ENCODE measurements at places on chromosomes 7 and 10.

DNA sequence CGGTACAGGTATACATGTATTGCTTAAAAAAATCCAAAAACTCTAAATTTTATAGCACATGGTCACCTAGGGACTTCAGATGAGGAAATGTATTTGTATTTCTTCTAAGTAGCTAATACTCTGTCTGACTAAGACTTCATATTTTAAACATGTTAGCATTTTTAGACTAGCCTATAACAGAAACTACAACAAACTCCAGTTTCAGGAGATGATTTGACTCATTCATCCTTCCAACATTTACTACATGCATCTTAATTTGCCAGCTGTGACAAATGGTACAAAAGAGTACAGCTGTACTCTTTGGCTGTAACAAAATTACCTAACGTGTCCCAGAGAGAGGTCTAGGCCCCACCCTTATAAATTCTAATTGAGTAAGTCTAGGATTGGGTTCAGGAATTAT, 22.2 kb downstream of the TMEM209 start:
- no peak overlapping the region for H3K27ac ChIP-seq
- no peaks in the 10 kb centered on the region for H3K27me3 ChIP-seq
- DNase-seq = no peak
- no peaks in the 10 kb centered on the region for H3K36me3 ChIP-seq

- peaks cover 3% of the 10 kb centered on the region for H3K4me1 ChIP-seq
- peaks cover 8% of the 10 kb centered on the region for H3K27me3 ChIP-seq
- no peak overlapping the region for H3K4me3 ChIP-seq
- DNase-seq = no peak
These were observed 19.3 kb downstream of the UNCX start for GRCh38 chr7:1251796-1252539.

DNA sequence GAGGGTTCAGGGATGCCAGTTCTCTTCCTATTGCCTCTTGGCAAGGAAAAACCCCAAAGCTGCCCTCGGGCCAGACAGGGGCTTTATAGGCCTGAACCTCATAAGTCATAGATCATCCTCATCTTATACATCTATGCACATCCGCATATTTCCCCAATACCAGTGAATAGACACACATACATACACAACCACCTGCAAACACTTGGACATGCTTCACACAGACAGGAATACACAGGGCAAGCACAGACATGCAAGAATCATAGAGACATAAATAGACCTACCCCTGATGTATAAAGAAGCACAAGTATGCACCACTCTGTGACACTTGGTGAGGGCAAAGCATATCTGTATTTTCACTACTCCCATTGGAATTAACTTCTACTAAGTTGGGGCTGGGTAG, 30.7 kb downstream of the MBL2 start:
- H3K4me3 ChIP-seq = no peak overlapping the region
- no peaks in the 10 kb centered on the region for H3K27me3 ChIP-seq
- no peaks in the 10 kb centered on the region for H3K36me3 ChIP-seq

- no peaks in the 10 kb centered on the region for H3K27me3 ChIP-seq
- no peaks in the 10 kb centered on the region for H3K36me3 ChIP-seq
These were observed 20.8 kb downstream of the RALA start for GRCh38 chr7:39644170-39644569.

DNA sequence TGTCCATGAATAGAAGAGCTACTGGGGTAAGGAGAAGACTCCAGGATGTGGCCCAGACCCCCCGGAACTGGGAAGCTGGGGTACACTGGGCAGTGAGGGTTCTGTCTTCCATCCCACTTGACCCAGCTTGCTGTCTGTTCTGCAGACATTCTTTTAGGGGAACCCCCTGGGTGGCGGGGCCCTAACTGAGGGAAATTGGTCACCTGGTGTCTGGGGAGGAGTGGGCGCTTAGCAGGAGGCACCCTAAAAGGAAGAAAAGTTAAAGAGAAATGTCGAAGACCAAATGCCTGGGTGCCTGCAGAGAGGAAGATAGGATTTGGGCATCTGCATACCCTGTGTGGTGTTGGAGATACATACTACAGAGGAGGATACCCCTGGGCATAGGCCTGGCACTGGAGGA, 1.0 kb downstream of the AP1S1 start:
- H3K36me3 ChIP-seq = no peaks in the 10 kb centered on the region
- no peak overlapping the region for H3K27ac ChIP-seq
- H3K27me3 ChIP-seq = no peaks in the 10 kb centered on the region
- H3K4me3 ChIP-seq = peak overlapping the region; percentile 63
- DNase-seq = no peak

GRCh38 chr7:1748076-1748838, 78.2 kb downstream of the ELFN1 start:
- H3K27ac ChIP-seq = no peak overlapping the region
- H3K4me3 ChIP-seq = no peak overlapping the region
- H3K4me1 ChIP-seq = no peaks in the 10 kb centered on the region
- no peak for DNase-seq

- H3K4me3 ChIP-seq = no peak overlapping the region
- DNase-seq = no peak
- no peaks in the 10 kb centered on the region for H3K36me3 ChIP-seq
- no peaks in the 10 kb centered on the region for H3K27me3 ChIP-seq
These were observed 58.5 kb downstream of the PWWP2B start for GRCh38 chr10:132455441-132455971.

- H3K4me3 ChIP-seq = peak within 1 kb of the TSS; percentile 39
- H3K27me3 ChIP-seq = no peaks in the 10 kb centered on the region
- DNase-seq = peak; percentile 51
- H3K27ac ChIP-seq = peak within 1 kb of the TSS; percentile 13
These were observed at the start of gene KLF14 for GRCh38 chr7:130733931-130734814. KLF14 (minus strand) TSS chr7:130734207; CDS start chr7:130734033, 174 bp downstream.

- peaks cover 2% of the 10 kb centered on the region for H3K4me1 ChIP-seq
- no peak overlapping the region for H3K27ac ChIP-seq
- no peaks in the 10 kb centered on the region for H3K36me3 ChIP-seq
- no peak overlapping the region for H3K4me3 ChIP-seq
These were observed 251.7 kb upstream of the MYO3A start for GRCh38 chr10:25682203-25682851.

DNA sequence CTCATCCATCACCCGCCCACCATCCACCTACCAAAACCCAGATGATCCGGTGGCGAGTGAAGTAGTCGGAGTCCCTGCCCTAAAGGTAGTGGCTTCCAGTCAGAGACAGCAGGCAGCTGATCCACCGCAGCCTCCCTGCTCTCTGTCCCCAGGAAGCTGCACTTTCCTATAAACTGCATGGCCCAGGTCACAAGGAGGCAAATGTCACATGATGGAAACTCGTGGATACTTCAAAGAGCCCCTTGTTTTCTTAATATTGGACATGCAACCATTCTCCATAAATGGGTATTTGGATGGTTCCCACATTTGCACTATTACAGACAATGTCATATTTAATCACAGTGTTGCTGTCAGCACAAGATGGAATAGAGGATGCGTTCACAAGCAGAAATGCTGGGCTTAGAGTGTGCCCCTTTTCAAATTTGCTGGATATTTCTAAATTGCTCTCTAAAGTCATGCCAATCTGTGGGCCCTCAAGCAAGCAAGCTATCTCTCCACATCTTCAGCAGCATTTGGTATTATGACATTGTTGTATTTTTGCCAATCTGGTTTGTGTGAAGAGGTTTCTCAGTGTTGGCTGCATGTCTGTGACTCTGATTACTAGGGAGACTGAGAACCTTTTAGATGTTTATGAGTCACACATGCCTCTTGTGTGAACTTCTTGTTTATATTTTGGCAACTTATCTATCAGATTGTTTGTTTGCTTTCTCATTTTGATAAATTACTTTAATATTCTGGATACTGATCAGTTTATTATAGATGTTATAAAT, 822.0 kb downstream of the TNS3 start:
- H3K27ac ChIP-seq = no peak overlapping the region
- no peaks in the 10 kb centered on the region for H3K36me3 ChIP-seq
- H3K27me3 ChIP-seq = no peaks in the 10 kb centered on the region
- H3K4me1 ChIP-seq = no peaks in the 10 kb centered on the region

DNA sequence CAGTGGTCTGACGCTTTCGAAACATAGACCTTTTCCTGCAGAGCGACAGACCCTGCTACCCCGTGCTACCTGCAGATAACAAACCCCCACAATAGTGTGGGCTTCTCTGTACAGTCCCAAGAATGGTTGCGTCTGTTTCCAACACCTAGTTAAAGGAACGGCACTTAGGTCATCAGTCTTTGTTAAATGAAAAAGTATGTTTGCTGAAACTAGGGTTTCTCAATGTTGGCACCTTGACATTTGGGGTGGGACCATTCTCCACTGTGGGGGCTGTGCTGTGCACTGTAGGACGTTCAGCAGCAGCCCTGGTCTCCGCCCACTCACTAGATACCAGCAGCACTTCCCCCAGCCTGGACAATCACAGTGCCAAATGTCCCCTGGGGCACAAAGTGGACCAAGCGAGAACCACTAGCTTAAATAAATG, 13.7 kb downstream of the TECTB start:
- H3K4me1 ChIP-seq = peaks cover 2% of the 10 kb centered on the region

- DNase-seq = no peak
- H3K4me1 ChIP-seq = peaks cover 2% of the 10 kb centered on the region
- H3K4me3 ChIP-seq = no peak overlapping the region
- no peaks in the 10 kb centered on the region for H3K36me3 ChIP-seq
- no peak overlapping the region for H3K27ac ChIP-seq
- H3K27me3 ChIP-seq = no peaks in the 10 kb centered on the region
These were observed 77.0 kb upstream of the PHYHIPL start for GRCh38 chr10:59099481-59099880.

DNA sequence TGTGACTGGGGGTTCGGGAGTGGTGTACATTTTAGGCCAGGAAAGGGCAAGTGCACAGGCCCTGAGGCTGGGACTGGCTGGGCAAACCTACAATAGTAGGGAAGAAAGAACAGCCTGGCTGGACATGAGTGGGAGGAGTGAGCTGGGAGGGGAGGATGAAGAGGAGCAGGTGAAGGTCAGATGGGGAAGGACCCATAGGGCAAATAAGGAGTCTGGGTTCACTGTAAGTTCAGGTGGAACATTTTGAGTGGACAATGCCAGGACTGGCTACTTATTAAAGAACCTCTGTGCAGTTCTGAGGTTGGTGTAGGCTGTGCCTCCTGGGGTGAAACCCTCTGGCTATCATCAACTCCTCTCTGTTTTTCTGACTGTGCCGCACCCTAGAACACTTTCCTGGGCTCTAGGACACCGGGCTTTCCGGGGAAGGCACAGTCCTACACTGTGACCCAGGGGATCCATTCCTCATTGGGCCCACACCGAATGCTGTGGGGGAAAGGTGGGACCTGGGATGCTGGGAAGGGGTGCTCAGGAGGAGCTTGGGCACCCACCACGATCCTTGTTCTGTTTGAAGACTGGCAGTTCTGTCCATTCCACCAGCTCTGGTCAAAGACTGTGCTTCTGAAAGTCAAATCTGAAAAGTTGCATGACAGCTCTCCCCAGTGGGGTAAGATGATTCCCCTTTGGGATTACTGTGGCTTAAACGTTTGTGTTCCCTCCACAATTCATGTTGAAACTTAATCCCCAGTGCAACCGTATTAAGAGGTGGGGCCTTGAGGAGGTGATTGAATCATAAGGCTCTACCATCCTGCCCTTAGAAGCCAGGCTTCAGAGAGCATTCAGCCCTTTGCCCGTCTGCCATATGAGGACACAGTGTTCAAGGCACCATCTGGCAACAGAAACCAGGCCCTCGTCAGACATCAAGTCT, 4.0 kb upstream of the MMP21 start:
- no peaks in the 10 kb centered on the region for H3K36me3 ChIP-seq
- no peaks in the 10 kb centered on the region for H3K4me1 ChIP-seq
- no peak overlapping the region for H3K27ac ChIP-seq
- H3K27me3 ChIP-seq = no peaks in the 10 kb centered on the region

GRCh38 chr10:116160271-116160670, 112.7 kb downstream of the GFRA1 start:
- H3K27ac ChIP-seq = no peak overlapping the region
- no peaks in the 10 kb centered on the region for H3K4me1 ChIP-seq
- no peak overlapping the region for H3K4me3 ChIP-seq
- H3K36me3 ChIP-seq = no peaks in the 10 kb centered on the region
- DNase-seq = no peak

DNA sequence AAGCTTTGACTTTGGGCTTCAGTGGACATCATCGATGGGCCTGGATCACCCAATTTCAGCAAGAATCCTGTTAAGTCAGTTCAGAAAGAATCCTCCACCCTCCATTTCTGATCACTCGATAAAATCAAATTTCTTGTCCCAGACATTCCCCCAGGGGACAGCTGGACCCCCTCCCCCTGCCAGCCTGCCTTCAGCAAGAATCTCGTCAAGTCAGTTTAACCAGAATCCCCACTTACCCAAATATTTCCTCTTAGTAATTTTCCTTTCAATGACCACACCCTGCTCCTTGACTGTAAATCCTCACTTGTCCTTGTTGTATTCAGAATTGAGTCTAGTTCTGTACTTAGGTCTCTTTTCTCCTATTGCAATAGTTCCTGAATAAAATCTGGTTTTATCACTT, 766.9 kb downstream of the XPNPEP1 start:
- no peak overlapping the region for H3K27ac ChIP-seq
- DNase-seq = no peak
- H3K36me3 ChIP-seq = no peaks in the 10 kb centered on the region
- H3K4me1 ChIP-seq = no peaks in the 10 kb centered on the region

DNA sequence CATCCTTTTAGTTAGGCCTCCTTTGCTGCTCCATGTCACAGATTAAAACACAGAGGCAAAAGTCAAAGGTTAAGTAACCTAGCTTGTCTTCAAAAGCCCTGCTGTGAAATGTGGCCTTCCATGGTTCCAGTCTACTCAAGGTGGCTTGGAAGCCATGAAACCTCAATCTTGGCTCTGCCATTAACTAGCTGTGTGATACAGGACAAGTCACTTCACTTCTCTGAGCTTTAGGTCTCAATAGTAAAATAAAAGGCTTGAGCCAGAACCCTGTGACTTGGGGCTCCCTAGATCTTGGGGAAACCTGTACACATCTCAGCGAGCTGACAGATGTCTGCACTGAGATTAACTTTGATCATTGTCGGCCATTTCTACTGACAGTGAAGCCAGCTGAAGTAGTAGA, 48.0 kb upstream of the KMT2E start:
- H3K4me3 ChIP-seq = no peak overlapping the region
- H3K27me3 ChIP-seq = no peaks in the 10 kb centered on the region
- H3K27ac ChIP-seq = no peak overlapping the region
- DNase-seq = no peak
- H3K36me3 ChIP-seq = no peaks in the 10 kb centered on the region
- H3K4me1 ChIP-seq = peaks cover 12% of the 10 kb centered on the region

- no peaks in the 10 kb centered on the region for H3K36me3 ChIP-seq
- peaks cover 3% of the 10 kb centered on the region for H3K4me1 ChIP-seq
- H3K27ac ChIP-seq = no peak overlapping the region
- H3K27me3 ChIP-seq = no peaks in the 10 kb centered on the region
- DNase-seq = no peak
These were observed 25.3 kb downstream of the FRMPD2 start for GRCh38 chr10:48249004-48249762.
